ENCODE measurements at places on chromosomes 2 and 18. TPM values are rescaled to one million over a fixed set of nuclear protein-coding genes. Genes with fewer than 3 reads are reported as not detected.
A peak's percentile ranks its signal among the peaks of the same experiment; 100 is the strongest.

- H3K27me3 ChIP-seq: no peaks in the 10 kb centered on the region
- DNase-seq: no peak
- no peaks in the 10 kb centered on the region for H3K36me3 ChIP-seq
- H3K27ac ChIP-seq: no peak overlapping the region
- H3K4me3 ChIP-seq: no peak overlapping the region
These were observed 73.7 kb upstream of the DPP10 start for GRCh38 chr2:114368705-114369104.

DNA sequence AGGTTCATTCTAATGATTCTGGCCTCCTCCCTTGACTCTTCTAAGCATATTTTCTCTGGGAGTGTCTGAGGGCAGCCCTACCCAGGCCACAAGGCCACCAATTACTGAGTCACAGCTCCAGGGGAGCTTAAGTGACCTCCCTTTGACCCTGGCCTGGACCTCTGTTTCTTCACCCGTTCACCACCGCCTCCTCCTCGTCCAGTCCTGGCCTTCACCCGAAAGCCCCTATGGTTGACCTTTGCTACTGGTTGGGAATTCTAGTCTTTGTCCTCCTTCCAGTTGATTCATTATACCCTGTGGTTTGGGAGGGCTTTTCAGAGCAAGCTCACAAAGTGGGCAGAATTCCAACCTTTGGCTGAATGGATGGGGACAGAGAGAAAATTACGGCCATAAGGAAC lies 72.6 kb downstream of the NRP2 start:
- H3K27ac ChIP-seq: peak overlapping the region; percentile 99
- no peaks in the 10 kb centered on the region for H3K27me3 ChIP-seq
- peaks cover 31% of the 10 kb centered on the region for H3K36me3 ChIP-seq
- no peak overlapping the region for H3K4me3 ChIP-seq

GRCh38 chr2:29443151-29443550 lies 327.9 kb downstream of the CLIP4 start:
- H3K36me3 ChIP-seq: no peaks in the 10 kb centered on the region

Gene POLR1B
- polyA plus RNA-seq: 3.7 TPM

DNA sequence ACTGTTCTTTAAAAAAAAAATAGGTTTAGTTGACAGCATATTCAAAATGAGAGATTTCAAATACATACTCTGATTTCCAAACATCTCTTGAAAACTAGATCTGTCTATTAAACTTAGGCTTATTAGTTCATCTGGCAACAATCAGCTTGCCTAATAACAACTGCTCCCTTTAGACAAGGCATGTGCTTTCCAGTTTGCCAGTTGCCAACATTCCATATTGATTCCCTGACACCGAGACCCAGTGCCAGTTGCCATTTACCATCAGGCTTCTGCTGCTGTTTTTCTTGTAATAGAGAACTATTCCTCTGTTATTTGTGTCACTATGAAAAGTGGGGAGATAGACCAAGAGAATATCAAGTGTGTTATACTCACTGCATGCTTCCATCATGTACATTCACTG lies 256.0 kb downstream of the C1D start:
- no peaks in the 10 kb centered on the region for H3K4me1 ChIP-seq
- no peaks in the 10 kb centered on the region for H3K36me3 ChIP-seq
- H3K4me3 ChIP-seq: no peak overlapping the region
- no peak for DNase-seq

Gene LRRTM4
- polyA plus RNA-seq: not detected

Gene PDE11A
- polyA plus RNA-seq: not detected

Gene PAX8
- polyA plus RNA-seq: 2.5 TPM

- H3K27ac ChIP-seq: no peak overlapping the region
- H3K36me3 ChIP-seq: no peaks in the 10 kb centered on the region
- DNase-seq: peak; percentile 82
- H3K27me3 ChIP-seq: no peaks in the 10 kb centered on the region
These were observed 272.4 kb downstream of the AGAP1 start for GRCh38 chr2:235766278-235766677.

Gene PRKAG3
- polyA plus RNA-seq: not detected

DNA sequence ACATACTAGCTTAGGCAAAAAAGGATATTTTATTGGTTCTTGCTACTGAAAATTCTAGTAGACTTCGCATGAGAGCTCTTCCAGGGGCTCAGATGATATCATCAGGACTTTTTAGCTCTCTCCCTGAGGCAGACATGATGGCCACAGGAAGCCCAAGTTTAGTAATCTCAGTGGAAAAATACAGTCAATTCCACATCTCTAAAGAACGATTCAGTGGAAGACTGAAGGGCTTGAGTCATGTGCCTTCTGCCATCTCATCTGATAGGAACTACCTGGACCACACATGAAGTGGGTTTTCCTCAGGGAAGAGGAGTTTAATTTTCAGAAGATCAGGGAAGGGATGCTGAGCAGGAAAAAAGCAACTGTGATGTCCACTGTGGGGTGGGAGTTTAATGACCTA lies 117.3 kb downstream of the TTC27 start:
- no peak for DNase-seq
- H3K36me3 ChIP-seq: no peaks in the 10 kb centered on the region
- H3K4me3 ChIP-seq: no peak overlapping the region
- no peaks in the 10 kb centered on the region for H3K27me3 ChIP-seq
- H3K4me1 ChIP-seq: no peaks in the 10 kb centered on the region

DNA sequence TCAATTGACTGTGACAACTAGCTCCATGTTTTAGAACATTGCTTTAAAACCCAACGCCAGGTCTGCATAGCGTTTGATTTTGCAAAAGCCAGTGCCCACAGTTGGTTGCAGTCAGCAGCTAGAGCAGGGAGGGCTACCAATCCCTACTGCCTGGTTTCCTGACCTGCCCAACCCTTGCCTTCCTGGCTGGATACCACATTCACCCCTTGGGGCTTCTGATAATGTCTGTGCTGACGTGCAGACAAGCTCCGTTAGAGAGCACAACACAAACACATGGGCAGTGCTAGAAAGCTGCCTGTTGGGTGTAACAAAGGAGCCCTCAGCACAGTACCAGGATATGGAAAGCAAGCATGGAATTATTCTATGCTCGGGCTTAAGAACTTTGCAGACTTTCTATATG lies 71.4 kb upstream of the THSD7B start:
- no peak overlapping the region for H3K4me3 ChIP-seq
- no peaks in the 10 kb centered on the region for H3K36me3 ChIP-seq
- H3K27ac ChIP-seq: no peak overlapping the region

- no peaks in the 10 kb centered on the region for H3K27me3 ChIP-seq
- H3K4me3 ChIP-seq: no peak overlapping the region
- no peaks in the 10 kb centered on the region for H3K36me3 ChIP-seq
- no peak for DNase-seq
- peaks cover 71% of the 10 kb centered on the region for H3K4me1 ChIP-seq
- peak overlapping the region; percentile 32 for H3K27ac ChIP-seq
These were observed 67.3 kb downstream of the GLI2 start for GRCh38 chr2:120802867-120803484.

DNA sequence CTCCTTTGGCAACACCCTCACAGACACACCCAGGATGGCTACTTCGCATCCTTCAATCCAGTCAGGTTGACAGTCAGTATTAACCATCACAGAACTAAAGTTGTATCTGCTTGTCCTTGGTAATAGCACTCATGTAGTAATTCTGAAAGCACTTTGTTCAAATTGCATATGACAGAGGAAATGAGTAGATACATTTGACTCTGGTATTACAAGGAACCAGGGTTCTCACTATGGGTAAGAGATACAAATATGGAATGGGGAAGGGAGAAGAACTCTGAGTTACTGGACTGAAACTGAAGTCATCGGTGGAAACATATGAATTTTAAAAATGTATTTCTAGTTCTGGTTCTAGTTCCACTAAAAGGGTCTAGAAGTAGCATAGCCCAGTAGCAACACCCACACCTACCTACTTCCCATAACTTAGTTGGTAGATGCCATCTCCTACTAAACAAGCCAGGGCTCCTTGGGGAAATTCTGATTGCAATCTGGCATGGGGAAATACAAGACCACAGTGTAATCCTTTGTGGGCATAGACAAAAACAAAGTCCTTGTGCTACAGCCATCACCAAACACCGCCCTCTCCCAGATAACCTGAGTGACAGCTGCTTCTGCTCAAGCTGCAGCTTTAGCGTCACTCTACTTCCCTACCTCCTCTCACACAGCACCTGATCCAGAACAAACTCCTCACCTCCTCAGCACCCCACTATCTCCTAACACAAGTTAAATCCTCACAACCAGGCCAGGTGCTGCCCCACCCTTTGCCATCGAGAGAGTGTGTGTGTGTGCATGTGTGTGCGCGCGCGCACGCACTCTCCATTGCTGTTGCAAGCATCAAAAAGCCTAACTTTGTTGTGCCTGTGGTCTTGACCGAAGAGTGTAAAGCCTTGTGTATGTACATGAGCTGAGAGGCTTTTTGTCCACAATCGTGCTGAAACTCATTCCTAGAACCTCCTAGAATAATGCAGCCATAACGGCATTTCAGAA lies 31.4 kb upstream of the CD226 start:
- no peaks in the 10 kb centered on the region for H3K27me3 ChIP-seq
- no peak overlapping the region for H3K4me3 ChIP-seq
- H3K36me3 ChIP-seq: no peaks in the 10 kb centered on the region
- DNase-seq: no peak

Gene UGT1A8
- polyA plus RNA-seq: 8.8 TPM

Gene TTC32
- polyA plus RNA-seq: 21.6 TPM

- no peaks in the 10 kb centered on the region for H3K27me3 ChIP-seq
- DNase-seq: no peak
- H3K4me3 ChIP-seq: no peak overlapping the region
- no peak overlapping the region for H3K27ac ChIP-seq
- H3K36me3 ChIP-seq: peaks cover 9% of the 10 kb centered on the region
These were observed 28.8 kb downstream of the TUBB6 start for GRCh38 chr18:12336887-12337286.

Gene ST8SIA5
- polyA plus RNA-seq: not detected

Gene NEB
- not detected for polyA plus RNA-seq

DNA sequence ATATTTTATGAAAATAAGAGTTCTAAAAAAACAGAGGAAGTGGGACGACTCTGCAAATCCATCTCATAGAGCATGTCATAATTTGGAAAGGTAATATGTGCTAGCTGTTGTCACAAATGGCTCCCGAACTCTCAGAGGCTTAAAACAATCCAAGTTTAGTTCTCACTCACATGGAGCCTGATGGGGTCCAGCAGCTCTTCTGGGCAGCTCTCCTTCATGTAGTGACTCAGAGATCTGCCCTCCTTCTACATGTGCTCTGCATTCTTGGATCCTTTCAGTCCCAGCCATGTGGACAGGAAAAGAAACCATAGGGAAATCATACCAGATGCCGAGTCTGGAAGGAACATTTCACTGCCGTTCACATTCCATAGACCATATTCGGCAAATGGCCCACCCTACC lies 180.1 kb upstream of the APCDD1 start:
- DNase-seq: peak; percentile 81
- H3K4me3 ChIP-seq: no peak overlapping the region
- no peak overlapping the region for H3K27ac ChIP-seq

Gene KCNJ13
- not detected for polyA plus RNA-seq

DNA sequence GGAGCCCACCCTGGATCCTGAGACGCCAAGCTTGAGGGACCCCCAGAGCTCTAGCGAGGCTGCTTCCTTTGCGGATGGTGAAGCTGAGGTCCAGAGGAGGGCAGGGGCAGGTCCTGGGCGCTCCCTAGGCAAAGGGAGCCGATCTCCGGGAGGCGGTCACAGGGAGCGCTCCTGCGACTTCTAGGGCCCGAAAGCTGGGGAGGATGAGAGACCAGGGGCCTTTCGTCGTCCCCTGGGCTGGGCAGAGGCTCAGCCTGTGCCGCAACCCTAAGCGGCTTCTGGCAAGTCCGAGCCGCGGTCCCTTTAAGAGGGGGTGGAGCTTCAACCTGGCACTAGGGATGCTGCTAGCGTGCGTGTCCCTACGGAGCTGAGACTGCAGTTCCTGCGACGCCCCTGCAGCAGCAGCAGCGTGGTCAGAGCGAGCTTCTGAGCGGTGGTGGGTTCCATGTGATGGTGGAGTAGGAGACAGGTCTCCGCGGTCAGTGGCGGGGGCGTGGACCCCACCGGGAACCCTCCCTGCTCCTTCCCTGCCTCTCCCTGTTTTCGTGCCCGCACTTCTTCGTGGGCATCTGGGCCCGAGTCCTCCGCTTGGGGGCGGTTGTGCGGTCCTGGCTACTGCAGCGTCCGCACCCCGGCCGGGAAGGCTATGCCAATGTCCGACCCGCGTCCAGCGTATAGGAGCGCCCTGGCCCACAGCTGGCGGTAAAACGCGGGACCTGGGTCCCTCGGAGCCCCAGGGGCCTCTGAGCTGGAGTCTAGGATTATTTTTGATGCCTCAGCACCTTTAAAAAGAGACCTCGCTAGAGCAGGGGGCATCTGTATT lies 154.6 kb downstream of the CCDC74A start:
- H3K27ac ChIP-seq: peak overlapping the region; percentile 87
- no peaks in the 10 kb centered on the region for H3K36me3 ChIP-seq
- no peaks in the 10 kb centered on the region for H3K27me3 ChIP-seq
- H3K4me3 ChIP-seq: peak overlapping the region; percentile 71

- peaks cover 39% of the 10 kb centered on the region for H3K4me1 ChIP-seq
- no peak overlapping the region for H3K27ac ChIP-seq
- H3K4me3 ChIP-seq: no peak overlapping the region
- no peak for DNase-seq
These were observed 58.1 kb downstream of the AGAP1 start for GRCh38 chr2:235551965-235552364.

DNA sequence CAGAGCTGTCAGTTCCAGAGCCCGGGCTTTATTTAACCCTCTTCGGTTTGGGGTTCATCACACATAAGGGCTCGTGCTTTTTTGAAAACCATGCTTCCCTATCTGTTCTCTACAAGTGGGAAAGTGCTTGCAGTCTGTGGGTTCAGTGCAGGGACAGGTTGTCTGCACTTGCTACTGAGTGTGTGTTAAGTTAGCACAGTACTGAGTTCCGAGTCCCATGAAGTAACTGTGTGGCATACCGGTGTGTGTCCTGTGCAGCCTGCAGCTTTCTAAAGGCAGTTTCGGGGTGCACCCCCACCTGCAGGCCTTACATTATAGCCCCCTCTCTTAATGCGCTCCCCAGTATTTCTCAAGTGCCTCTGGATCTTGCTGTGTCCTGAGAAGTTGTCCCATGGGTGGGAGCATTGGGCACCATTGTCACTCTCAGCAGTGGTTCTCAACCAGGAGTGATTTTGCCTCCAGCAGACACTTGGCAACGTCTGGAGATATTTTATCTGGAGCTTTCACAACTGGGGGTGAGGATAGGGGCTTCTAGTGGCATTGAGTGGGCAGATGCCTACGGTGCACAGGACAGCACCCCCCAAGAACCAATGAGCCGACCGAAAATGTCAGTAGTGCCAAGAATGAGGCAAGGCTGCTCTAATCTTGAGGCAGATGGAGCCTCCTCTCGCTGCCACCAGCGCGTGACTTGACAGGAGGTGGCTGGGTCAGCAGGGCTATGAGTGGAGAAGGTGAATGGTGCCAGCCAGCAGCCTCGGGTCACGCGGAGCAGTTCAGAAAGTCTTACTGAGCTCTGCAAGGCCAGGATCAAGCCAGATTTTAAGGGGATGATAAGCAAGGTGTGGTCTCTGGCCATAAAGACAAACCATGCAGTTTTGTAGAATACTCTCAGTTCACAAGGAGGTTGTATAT lies 152.2 kb downstream of the SMAD7 start:
- no peaks in the 10 kb centered on the region for H3K4me1 ChIP-seq
- peak; percentile 20 for DNase-seq
- no peaks in the 10 kb centered on the region for H3K27me3 ChIP-seq
- H3K36me3 ChIP-seq: no peaks in the 10 kb centered on the region

- H3K27me3 ChIP-seq: no peaks in the 10 kb centered on the region
- H3K27ac ChIP-seq: no peak overlapping the region
- no peak for DNase-seq
- H3K36me3 ChIP-seq: no peaks in the 10 kb centered on the region
These were observed 32.4 kb downstream of the AP1S3 start for GRCh38 chr2:223805008-223805407.
